ENCODE measurements at places on chromosomes 2 and 18.

GRCh38 chr2:29010946-29011345 lies 29.8 kb downstream of the TOGARAM2 start:
- no peak for DNase-seq

GRCh38 chr2:191295088-191295487 lies 49.9 kb downstream of the MYO1B start:
- DNase-seq = no peak

DNA sequence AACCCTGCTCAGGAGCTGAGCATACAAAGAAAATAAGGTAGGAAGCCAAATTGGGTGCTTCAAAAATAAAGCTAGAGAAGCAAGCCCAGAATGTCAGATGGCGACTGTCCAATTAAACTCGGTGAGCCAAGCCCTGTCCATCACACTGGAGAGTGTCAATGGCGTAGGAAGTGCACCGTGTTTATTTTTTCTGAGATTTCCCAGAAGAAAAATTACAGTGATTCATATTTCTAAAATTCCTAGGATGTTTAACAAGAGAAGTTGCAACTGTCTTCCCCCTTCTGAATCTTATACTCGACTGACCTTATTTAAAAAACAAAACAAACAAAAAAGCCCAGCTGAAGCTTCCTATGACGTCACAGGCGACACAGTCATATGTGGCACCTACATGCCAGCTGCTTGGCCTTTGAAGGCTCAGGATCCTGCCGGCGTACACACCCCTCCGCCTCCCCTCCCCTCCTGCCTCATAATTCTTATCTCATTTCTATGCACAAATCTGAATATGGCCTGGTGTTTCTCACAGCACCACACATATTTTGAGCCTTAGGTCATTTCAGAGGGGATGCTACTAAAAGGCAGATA lies 60.8 kb downstream of the MBP start:
- DNase-seq = no peak

DNA sequence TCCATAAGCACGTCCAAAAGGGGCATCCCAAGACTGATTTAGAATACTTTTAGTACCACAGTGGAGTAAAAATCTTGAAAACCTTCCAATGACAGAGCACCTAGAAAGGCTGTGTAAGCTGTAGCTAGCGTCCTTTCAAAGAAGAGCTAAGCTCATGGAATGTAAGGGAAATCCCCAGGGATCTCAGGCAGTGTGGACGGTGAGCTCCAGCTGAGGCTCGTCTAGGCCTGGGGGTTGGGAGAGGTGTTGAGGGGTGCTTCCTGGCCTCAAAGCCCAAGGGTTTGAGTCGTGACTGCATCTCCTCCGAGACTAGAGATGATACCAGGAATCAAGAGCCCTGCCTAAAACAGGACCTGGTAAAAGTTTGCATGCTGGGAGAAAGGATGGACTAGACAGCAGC lies 7.6 kb downstream of the CTIF start:
- no peak for DNase-seq

DNA sequence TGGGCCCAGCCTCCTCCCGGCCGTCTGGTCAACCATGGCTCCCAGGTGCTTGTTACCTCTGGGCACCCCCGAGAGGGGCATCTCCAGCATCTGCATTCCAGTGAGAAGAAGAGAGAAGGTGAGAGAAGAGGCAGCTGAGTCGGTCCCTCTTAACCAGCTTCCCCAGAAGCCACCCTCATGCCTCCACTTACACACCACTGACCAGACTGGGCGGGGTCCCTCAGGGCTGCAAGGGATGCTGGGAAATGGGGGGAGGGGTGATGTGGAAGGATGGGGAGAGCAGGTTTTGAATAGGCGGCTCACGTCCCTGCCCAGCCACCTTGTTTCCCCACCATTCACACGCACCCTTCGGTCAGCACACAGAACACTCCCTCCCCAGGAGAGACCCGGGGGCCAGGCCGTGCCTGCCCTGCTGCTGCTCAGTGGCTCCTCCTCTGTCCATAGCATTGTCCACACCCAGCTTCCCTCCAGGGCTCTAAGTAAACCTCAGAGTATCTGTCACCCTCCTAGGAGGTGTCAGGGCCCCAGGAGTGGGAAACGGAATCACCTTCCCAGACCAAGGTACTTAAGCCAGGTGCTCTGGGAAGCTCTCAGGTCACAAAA lies 34.7 kb downstream of the GBX2 start:
- DNase-seq = no peak

- no peak for DNase-seq
Observed at GRCh38 chr2:224781400-224781799, 65.2 kb upstream of the CCDC195 start.

DNA sequence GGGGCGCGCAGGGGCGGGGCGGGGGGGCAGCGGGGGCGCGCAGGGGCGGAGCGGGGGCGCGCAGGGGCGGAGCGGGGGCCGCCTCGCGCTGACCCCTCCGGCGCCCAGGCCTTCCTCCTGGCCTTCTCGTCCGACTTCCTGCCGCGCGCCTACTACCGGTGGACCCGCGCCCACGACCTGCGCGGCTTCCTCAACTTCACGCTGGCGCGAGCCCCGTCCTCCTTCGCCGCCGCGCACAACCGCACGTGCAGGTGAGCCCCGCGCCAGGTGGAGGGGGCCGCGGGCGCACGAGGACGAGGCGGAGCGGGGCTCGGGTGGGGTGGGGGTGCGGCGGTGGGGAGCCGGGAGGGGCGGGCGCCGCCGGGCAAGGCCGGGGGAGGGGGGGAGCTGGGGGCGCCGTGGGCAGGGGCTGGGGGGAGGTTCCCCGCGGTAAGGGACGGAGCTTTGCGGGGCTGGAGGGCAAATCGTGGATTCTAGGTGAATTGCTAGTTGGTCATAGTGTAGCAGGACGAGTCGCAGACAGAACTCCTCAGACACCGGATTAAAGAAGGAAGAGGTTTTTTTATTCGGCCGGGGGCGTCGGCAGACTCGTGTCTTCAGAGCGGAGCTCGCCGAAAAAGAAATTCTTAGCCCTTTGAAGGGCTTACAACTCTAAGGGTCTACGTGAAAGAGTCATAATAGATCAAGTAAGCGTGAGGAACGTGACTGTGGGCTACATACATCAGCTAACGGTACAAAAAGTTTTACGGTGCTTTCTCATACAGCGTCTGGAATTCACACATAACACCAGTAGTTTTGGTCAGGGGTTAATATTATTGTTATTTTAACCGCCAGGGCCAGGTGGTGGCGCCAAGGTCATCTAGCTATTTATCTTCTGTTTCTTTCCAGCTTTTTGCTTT lies 29.9 kb downstream of the ANO7 start:
- no peak for DNase-seq

DNA sequence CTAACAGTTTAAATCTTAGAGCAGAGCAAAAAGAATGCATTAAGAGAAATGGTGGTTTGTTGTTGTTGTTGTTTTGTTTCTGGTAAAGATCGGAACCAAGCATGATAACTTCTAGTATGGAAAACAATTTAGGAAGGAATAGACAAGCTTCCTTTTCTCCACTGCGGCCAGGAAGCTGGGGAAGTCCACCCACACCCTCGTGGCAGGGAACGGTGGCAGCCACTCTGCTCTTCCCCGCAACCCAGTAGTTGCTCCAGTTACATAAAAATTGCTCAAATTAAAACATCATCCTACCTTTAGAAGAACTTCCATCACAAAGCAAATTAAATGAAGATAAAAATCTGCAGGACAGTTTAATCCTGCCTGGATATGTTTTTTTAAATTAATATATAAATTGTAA lies 113.0 kb downstream of the RBMS1 start:
- no peak for DNase-seq

Data from cerebellar nuclear complex (tissue), 1 donor.